ENCODE measurements at places on chromosomes 4 and X. TPM values are rescaled to one million over a fixed set of nuclear protein-coding genes. Genes with fewer than 3 reads are reported as not detected.
A peak's percentile ranks its signal among the peaks of the same experiment; 100 is the strongest.

- no peak for DNase-seq
Observed at GRCh38 chr4:80186676-80187075, 10.6 kb upstream of the PRDM8 start.

DNA sequence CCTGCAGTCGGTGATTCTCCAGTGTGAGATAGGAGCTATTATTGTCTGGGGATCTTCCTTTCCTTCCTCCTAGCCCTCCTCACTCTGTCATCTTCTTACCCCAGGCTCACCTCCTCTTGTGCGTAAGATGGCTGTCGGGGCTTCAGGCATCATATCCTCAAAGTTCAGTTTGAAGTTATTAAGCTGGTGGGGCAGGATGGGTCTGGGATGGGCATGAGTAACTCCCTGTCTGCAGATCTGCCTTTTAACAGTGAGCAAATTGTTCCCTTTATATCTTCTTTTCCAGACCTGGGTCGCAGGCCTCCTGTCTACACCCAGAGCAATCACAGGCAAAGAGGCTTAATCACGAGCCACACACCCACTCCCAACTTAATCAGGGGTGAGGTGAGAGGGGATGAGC, 900 bp upstream of the MTMR1 start:
- no peak for DNase-seq

The SCOC gene
- 95.6 TPM for total RNA-seq

DNA sequence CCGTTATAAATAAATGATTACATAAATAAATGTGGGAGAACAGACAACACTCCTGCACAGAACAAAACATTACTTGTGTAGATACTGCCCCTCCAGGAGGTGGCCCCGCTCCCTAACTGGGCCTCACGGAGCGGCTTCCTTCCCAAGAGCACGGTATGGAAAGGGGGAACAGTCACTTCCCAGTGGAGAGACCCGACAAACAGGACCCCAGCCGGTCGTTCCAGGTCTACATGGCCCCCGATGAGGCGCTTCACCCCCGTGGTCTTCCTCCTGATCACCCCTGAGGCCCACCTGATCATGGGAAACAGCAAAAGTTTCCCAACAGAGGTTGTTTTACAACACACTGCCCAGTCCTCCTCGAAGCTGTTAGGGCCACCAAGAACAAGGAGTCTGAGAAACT, 6.6 kb upstream of the SLC6A8 start:
- no peak for DNase-seq

The KCNIP4 gene
- 0.43 TPM for total RNA-seq

DNA sequence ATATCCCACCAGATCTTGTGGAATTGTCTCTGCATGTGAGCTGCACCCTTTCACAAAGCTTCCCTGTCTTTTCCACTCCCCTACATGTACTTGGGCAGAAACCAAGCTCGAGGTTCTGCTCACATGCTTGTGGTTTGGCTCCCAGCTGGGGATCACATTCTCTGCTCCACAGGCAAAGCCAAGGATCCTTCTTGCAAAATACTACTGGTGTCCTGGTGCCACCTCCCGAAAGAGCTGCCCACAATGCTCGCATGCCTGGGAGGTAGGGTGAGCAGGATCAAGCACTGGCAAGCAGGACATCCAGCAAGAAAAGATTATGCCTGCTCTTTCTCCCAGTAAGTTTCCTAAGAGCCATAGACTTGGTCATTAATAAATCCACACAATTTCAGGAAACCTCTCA, 45.1 kb upstream of the PPARGC1A start:
- DNase-seq = no peak

The DUX4 gene
- total RNA-seq = not detected

The C4orf51 gene
- not detected for total RNA-seq

DNA sequence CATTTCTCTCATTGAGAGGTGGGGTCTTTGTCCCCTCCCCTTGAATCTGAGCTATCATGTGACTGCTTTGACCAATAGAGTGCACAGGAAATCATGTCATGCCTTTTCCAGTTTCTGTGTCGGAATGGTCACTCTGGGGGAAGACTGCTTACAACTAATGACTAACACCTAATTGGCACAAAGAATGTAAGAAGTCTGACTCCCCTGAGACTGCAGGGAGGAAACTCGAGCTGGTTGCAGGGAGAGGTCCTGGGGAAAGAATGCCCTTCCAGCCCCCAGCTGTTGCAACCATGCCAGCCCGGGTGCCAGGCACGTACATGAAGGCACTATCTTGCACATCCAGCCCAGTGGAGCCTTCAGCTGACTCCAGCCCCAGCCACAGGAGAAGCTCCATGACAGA, 254.2 kb downstream of the DHX15 start:
- DNase-seq = no peak

The TBX22 gene
- 0.27 TPM for total RNA-seq

The TSPAN6 gene
- 167 TPM for total RNA-seq

DNA sequence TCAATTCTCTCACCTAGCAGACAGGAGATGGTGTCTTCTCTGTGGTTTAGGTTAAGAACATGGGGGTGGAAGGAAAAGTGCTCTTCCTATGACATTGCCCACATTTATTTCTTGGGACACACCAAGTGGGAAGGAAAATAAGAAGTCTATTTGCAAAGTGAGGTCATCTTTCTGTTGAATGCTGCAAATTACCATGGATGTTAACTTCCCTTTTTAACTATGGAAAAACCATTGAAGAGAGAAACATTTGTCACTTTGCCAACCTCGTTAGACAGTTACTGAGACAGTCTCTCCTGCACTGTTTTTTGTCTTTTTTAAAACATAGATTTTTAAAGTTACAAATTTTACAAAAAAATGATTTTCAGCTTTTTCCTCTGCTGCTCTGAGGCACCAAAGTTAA, 72.8 kb upstream of the BEND4 start:
- no peak for DNase-seq

- DNase-seq = no peak
Observed at GRCh38 chrX:23901060-23901459, 6.7 kb downstream of the APOO start.

The ARAF gene
- 76.8 TPM for total RNA-seq

GRCh38 chrX:19857131-19857530, 30.3 kb downstream of the SH3KBP1 start:
- no peak for DNase-seq

The RBMX2 gene
- 29.7 TPM for total RNA-seq

DNA sequence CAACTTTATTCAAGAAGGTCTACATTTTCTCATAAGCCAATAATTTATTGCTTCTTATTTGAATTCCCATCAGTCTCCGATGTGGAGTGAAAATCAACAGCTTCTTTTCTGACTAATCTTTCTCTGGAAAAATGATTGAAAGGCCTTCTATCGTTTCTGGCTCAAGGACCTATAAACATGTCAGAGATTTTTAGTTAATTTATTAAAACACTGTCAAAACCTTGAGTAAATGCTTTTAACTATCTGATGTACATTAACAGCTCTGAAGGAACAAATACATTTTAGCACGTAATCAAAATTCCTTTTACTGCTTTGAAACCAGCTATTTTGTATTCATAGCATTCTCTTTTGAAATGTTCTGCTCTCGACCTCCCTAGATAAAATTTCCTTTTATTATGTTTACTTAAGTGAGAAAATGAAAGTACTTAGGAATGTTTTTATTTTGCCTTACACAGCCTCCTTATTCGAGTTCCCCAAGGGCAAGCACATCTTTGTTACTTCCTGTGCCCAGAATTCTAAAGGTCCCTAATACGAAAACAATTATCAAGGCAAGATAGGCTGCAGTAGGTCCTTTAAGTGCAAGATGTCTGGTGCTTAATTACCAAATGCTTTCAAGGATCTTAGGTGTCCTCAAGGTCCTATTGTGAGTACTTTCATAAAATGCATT, 3.1 kb upstream of the ZFX start:
- no peak for DNase-seq

The SLC16A2 gene
- 9.0 TPM for total RNA-seq

The MBNL3 gene
- total RNA-seq = 9.7 TPM

The FUNDC2 gene
- total RNA-seq = 87.8 TPM

GRCh38 chr4:141609243-141609642, 27.1 kb upstream of the IL15 start:
- DNase-seq = no peak

The MAOB gene
- total RNA-seq = 0.82 TPM

- DNase-seq = peak; percentile 39
Observed at GRCh38 chr4:72567821-72568675, 973 bp downstream of the ADAMTS3 start.

GRCh38 chr4:73613130-73613529, 7.1 kb downstream of the RASSF6 start:
- DNase-seq = no peak

GRCh38 chr4:8846826-8847225, 24.8 kb downstream of the HMX1 start:
- no peak for DNase-seq

The CXCL3 gene
- total RNA-seq = 1.8 TPM

The PTCHD1 gene
- total RNA-seq = 0.43 TPM

The PLAC1 gene
- total RNA-seq = not detected

DNA sequence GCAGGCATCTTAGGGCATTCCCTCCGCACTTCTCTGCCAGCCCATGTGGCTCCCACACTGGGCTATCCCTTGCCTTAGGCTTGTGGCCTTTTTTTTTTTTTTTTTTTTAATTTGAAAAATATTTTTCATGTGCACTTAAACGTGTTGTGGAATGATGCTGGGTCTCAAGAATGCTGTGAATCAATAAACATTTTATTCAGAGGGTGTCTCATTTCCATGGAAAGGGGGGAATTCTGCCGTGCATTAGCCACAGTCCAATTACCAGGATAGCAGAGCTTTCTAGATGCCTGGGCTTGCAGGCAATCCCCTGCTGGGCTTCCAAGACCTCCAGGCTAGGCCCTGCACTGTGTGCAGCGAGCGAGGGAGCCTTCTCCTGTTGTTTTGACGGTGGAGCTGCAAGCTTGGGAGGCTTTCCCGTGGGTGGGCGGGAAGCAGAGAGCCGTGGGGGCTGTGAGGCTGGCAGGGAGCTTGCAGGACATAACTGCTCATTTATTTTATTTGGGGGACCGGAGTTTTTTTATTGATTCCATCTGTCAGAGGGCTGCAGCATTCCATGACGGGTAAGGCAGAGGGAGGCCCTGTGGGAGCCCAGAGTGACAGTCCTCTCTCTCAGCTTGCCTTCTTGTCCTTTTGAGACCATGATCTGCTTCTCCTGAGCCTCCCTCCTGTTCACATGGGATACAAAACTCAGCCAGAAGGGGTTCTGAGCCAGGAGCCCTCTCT, 2.6 kb upstream of the CPZ start:
- no peak for DNase-seq

The NAA11 gene
- not detected for total RNA-seq

DNA sequence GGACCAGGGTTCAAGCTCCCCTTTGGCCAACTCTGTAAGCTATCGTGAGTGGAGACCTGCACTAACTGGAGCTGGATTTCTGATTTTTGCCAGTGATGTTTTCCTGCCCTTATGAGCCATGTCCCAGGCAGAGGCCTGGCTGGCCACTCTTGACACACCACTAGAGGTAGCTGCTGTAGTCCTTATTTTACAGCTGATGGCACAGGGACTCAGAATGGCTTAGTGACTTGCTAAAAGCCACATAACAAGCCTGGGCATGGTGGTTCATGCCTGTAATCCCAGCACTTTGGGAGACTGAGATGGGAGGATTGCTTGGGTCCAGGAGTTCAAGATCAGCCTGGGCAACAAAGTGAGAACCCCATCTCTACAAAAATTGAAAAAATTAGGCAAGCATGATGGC, 33.4 kb downstream of the CYTL1 start:
- no peak for DNase-seq
